ENCODE measurements at places on chromosomes 16 and 17. TPM values are rescaled to one million over a fixed set of nuclear protein-coding genes. Genes with fewer than 3 reads are reported as not detected.

KRT24 gene
- polyA plus RNA-seq, result 0.08 TPM

KRT13 gene
- polyA plus RNA-seq, result 11.9 TPM

EPX gene
- not detected for polyA plus RNA-seq

ADAD2 gene
- polyA plus RNA-seq, result 3.8 TPM

CHAD gene
- 26.2 TPM for polyA plus RNA-seq

CYGB gene
- polyA plus RNA-seq, result 10.3 TPM

IL32 gene
- polyA plus RNA-seq, result 815 TPM

RAB11FIP4 gene
- 10.4 TPM for polyA plus RNA-seq

FMNL1 gene
- polyA plus RNA-seq, result 7.0 TPM

CD79B gene
- 1.1 TPM for polyA plus RNA-seq

SMG1 gene
- 11.0 TPM for polyA plus RNA-seq

CLDN7 gene
- polyA plus RNA-seq, result 69.1 TPM

ZNF213 gene
- polyA plus RNA-seq, result 5.8 TPM

RAB40B gene
- polyA plus RNA-seq, result 11.3 TPM

PYY gene
- polyA plus RNA-seq, result 0.66 TPM

ABCA10 gene
- polyA plus RNA-seq, result 12.9 TPM

ARHGDIG gene
- polyA plus RNA-seq, result 35.6 TPM

ZNF821 gene
- 6.1 TPM for polyA plus RNA-seq
